Nephron progenitor cell (in vitro differentiated cells): ENCODE measurements at places on chromosomes 3 and 15.

- no peak for DNase-seq
Measured at GRCh38 chr3:41819236-41819635, 142.7 kb downstream of the ULK4 start.

DNA sequence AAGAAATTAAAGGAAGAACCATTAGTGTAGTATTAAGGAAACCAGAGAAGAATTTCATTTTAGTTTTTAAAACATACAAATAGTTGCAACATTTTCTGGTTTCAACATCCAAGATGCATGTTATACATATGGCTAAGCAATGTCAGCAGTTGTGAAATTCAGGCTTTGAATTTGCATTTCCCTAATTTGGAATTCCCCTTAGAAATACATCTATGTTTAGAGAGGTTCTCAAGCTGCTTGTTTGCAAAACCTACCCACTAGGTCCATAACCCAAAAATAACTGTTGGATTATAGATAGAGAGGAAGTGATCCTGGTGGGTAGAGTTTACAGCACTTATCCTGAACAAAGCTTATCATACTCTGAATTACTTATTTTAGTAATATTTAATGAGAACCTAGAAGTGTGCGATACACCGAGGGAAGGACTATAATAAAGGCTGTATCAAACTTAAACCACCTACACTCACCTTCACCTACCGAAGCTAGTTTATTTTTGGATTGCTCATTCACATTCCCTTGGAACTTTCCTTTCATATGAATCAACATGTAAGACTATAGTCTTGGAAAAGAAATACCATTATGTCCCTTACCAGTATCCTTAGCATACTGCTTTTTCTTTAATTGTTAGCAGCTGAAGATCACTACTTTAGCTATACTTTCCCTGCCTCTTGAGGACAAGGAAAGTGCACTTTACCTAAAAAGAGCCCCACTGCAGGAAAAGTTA lies 60.6 kb downstream of the CHAC1 start:
- DNase-seq = no peak

DNA sequence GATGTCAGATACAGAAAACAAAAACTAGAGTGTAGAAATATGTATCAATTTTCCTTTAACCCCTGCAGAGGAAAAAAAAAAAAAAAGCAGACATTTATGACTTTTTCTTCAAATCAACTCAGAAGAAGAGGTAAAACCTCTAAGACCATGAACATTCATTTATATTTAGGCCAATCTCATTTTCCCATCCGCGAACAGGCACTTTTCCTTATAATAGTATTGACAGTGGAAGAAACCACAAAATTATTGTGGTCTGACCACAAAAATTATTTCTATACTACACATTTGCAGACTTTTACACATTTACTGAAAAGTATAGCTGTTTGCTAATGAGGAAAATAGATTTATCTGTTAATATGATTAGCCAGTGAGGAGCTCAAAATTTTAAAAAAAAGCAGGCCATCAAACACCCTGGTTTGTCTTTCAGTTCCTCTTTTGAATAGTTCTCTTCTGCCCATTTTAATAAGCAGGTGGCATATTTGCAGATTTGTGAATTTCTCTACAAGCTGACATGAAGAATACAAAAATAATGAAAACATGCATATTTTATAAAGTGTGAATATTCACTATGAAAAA lies 5.7 kb downstream of the OSBPL11 start:
- DNase-seq = no peak

GRCh38 chr3:97692831-97693230 lies 71.7 kb upstream of the ARL6 start:
- no peak for DNase-seq

DNA sequence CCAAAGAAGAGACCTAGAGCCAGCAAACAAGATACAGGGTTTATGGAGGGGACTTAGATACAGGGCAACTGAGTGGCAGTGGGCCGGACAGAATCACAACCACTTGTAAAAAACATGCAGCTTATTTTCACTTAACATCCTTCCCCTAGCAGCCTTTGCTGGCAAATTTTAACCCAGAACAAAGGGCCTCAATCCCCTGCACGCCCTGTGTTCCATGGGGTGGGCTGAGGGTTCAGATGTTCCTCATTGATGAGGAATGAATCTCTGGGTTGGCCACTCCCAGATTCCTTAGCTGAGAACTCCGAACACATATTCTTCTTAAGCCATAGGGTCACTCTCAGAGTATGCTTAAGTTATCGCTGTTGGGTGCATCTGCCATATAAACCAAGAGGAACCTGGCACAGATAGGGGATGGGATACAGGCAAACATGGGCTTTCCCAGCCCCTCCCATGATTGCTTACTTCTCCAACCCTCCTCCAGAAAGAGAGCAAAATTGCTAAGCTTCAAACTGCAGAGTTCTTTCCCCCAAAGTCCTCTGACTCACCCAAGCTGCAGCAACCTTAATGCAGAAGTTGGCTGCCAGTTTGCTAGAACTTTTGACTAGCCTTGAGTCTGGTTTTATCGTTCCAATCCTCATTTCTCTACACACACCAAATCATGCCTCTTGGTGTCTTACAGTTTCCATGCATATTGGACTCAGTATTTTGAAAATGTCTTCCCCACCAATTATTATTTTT lies 146.9 kb downstream of the CD47 start:
- no peak for DNase-seq

- DNase-seq = no peak
Measured at GRCh38 chr15:100787567-100788417, 91.8 kb upstream of the ALDH1A3 start.

GRCh38 chr3:77931255-77932009 lies 891.5 kb downstream of the ROBO2 start:
- DNase-seq = no peak

- DNase-seq = no peak
Measured at GRCh38 chr15:51335087-51335486, 3.3 kb downstream of the CYP19A1 start.
